ENCODE measurements at places on chromosomes 16 and 17. TPM values are rescaled to one million over a fixed set of nuclear protein-coding genes. Genes with fewer than 3 reads are reported as not detected.

The VTN gene
- under 0.01 TPM for total RNA-seq

The BTBD17 gene
- not detected for total RNA-seq

The CARD14 gene
- 0.33 TPM for total RNA-seq

The HSD17B1 gene
- total RNA-seq, result 2.5 TPM

The PRSS33 gene
- total RNA-seq, result not detected

The C16orf89 gene
- 2.1 TPM for total RNA-seq

The TMEM204 gene
- 56.5 TPM for total RNA-seq

The HOXB7 gene
- total RNA-seq, result 0.52 TPM

DNA sequence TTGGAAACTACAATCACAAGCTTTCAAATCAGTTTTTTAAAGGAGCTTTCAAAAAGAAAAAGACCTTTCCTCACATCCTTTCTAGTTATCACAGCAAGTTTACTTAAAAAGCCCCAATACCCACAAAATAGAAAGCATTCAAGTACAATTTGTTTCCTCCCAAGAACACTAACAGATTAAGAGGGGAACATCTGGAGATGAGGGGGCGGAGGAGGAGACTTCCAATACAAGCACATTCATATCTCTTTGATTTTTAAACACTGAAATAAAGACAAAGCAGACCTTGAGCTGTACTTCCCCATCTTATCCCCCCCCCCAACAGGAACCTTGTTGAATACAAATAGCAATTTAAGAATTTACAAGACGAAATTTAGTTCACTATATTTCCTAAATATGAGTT lies 2.0 kb downstream of the YWHAE start:
- DNase-seq, result no peak

- DNase-seq, result no peak
Observed at GRCh38 chr17:806781-807522, 24.8 kb downstream of the MRM3 start.

- DNase-seq, result no peak
Observed at GRCh38 chr16:52367821-52368220, 179.1 kb downstream of the TOX3 start.

DNA sequence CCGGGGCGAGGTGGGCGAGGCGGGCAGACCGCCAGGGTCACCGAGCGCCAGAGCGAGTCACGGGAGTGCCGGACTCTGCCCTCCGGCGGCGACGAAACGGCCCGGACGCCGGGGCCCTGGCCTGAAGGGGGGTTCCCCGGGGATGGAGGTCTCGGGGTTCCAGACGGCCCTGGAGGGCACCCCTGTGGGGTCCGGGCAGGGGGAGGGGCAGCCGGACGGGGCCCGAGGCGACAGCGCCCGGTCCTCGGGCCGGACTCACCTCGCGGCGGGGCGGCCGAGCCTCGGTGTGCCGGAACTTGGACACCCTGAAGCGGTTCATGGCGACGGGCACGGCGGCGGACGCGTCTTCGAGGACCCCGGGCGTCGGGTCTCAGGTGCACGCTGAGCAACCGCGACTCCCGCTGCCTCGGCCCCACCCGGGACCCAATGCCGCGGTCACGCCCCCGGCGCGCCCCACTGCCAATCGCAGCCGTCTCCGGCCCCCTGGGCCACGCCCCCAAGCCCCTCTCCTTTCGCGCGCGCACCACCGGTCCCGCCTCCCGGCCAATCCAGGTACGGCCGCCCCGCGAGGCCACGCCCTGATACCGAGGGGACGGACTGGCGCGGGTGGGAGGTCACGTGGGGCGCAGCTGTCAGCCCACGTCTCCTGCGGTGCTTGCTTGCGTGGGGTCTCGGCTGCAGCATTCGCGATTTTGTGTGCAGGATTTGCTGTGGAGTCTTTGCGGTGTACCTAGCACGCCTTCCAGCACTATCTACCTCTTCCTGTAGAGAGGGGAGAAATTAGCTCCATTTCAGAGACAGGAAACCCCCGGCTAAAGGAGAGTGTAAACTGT lies at the start of gene CORO7:
CORO7 (minus strand) TSS at position 397 of the 833 bp plus-strand sequence; CDS start at position 319, 78 bp downstream.
- DNase-seq, result peak; percentile 99

GRCh38 chr16:50323335-50324011 lies 45.3 kb downstream of the BRD7 start:
- DNase-seq, result no peak

DNA sequence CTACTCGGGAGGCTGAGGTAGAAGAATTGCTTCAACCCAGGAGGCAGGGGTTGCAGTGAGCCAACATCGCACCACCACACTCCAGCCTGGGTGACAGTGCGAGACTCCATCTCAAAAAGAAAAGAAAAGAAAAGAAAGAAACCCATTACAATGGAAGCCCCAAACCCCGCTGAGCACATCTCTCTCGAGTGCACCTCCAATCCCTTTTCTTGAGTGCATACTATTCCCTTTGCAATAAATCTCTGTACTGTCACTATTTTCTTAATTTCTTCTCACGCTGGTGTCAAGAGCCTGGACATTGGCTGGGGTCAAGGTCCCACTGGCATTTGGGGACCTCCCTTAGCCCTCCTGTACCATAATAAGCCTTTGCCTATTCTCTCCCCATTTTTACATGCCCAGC lies 398.4 kb upstream of the EEF2KMT start:
- no peak for DNase-seq

DNA sequence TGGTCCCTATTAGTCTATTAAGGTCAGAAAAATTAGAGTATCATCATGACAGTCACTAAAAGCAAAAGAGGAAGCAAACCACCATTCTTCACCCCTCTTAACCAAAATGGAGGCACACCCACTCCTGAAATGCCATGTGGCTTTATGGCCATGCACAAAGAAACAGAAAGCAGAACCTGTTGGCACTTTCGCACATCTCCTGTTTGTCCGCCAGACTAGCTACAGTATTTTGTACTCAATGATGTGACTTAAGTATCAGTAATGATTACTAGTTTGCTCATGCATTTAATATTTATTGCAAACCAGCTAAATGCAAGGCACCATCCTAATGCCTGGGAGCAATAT lies 70.2 kb upstream of the GNAO1 start:
- no peak for DNase-seq

- DNase-seq, result no peak
Observed at GRCh38 chr16:21626659-21627277, 25.6 kb downstream of the IGSF6 start.

DNA sequence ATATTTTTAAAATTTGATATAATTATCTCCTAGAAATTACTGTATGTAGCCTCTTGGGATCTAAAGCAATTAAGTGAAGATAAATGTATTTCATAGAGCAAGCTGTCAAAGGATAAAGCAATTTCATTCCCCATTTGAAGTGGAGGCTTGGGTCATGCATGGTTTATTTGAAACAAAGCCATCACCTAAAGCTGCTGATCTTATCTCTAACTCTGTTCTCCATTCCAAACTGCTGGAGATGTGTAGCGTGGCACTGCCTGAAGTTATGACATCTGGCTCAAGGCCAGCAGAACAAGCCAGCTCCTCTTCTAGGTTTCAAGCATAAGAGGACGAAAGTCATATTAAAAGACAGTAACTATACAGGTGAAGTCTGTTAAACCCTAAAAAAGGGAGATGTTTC lies 83.9 kb downstream of the HIC1 start:
- no peak for DNase-seq

- no peak for DNase-seq
Observed at GRCh38 chr16:16992975-16993765, 477.6 kb downstream of the XYLT1 start.

DNA sequence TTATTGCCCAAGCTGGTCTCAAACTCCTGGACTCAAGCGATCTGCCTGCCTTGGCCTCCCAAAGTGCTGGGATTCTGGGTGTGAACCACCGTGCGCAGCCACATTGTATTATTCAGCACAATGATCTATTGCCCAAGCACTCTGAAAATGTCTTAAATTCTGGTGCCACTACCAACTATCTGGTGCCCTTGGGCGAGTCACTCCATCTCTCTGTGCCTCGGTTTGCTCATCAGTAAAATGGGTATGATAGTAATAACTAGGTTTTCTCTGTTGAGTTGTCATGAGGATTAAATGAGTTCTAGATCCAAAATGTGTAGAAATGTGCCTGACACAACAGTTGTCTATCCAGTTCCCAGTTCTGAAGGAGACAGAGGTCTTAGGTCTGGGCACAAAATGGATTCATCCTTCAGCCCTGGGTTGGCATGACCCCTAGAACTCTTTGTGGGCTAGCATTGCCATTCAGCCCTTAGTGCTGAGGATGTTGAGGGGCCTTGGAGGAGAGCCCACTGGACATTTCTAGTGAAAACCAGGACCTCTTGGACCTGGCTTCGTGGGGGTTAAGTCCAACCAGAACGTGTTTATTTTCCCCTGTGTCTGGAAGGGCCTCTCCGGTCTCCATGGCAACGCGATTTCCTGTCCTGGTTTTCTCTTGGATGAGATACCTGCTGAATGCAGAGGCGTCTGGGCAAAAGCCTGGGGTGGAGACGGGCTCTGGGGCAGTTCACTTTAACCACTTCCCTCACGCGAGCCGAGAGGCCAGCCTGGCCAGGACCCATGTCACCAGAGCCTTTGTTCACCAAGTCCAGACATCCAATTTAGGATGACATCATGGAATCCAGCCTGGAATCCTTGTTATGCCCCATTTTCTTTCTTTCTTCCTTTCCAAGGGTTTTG lies 43.7 kb upstream of the TNRC6A start:
- no peak for DNase-seq

GRCh38 chr16:48393485-48394354 lies 8.5 kb upstream of the SIAH1 start:
- DNase-seq, result no peak

- DNase-seq, result no peak
Observed at GRCh38 chr17:30000001-30000754, 58.7 kb downstream of the EFCAB5 start.

DNA sequence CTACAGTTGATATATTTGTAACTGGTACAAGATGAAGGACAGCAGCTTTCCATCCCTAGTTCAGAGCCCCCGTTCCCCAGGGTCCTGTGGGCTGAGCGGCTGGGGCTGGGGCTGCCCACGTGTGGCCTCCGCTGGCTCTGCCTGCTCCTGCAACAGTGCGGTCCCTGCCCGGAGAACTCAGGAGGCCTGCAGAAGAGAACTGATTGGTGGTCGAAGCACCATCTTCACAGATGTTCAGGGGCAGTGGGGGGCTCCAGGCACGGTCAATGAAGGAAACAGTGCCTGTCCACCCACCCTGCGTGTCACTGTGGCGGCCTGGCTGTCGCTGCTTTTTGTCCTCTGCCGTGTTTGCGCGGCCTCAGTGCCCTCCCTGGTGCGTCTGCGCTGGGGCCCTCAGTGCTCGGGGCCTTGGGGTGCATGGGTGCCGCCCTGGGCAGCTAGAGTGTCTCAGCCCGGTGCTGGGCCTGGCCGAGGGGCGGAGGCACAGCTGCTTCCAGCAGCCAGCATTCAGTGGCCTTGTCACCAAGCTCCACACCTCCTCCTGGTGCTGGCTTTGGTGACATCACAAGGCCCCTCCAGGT lies 4.2 kb upstream of the NUDT16L1 start:
- DNase-seq, result no peak

DNA sequence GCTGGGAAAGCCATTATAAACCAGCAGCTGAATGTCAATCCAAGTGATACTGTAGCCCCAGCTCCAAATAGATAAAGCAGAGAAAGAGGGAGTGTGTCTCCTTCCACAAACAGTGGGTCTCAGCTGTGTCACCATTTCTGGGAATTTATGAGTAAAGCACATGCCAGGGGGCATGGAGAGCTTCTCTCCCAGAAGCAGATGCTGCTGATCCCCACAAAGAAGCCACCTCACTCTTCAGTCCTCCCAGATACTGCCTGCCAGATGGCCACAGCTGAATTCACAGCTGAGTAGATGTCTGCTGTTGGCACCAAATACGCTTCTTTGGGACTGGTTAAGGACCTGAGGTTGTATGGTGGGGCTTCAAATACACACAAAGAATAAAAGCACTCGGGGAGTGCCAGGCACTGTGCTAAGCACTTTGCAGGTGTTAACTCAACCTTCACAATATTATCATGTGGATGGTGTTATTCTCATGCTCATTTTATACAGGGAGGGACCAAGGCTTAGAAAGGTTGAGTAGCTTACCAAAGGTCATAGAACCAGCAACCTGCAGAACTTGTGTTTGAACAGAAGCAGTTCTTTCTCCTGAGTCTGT lies 298.3 kb downstream of the CDH11 start:
- no peak for DNase-seq

DNA sequence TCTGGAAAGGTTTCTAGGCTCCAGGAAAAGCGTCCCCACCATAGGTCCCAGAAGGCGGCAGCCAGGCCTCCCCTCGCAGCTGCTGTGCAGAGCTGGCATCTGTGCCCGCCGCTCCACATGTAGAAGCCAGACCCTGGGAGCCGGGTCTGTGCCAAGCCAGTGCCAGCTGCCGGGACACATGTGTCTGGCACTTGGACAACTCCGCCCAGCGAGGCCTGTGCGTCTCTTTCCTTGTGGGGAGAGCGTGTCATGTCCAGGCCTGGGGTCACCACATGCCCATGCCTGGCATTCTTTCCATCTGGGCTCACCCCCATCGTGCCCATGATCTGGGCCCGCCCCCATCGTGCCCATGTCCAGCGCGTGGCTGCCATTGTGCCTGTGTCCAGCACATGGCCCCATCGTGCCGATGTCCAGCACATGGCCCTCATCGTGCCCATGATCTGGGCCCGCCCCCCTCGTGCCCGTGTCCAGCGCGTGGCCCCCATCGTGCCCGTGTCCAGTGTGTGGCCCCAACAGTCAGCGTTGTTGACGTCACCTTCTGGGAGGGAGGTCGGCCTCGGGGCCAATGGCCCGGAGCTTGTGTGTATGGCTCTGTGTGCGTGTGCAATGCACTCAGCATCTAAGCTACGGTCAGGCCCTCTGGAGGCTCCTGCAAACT lies 13.3 kb upstream of the ACSF3 start:
- DNase-seq, result no peak

- no peak for DNase-seq
Observed at GRCh38 chr16:66751053-66751302, 431 bp downstream of the DYNC1LI2 start.

GRCh38 chr16:85952811-85953210 lies 53.8 kb downstream of the IRF8 start:
- no peak for DNase-seq

GRCh38 chr17:47190243-47190642 lies 1.1 kb upstream of the CDC27 start:
- no peak for DNase-seq

GRCh38 chr16:88927010-88927409 lies 50.0 kb downstream of the CBFA2T3 start:
- no peak for DNase-seq

DNA sequence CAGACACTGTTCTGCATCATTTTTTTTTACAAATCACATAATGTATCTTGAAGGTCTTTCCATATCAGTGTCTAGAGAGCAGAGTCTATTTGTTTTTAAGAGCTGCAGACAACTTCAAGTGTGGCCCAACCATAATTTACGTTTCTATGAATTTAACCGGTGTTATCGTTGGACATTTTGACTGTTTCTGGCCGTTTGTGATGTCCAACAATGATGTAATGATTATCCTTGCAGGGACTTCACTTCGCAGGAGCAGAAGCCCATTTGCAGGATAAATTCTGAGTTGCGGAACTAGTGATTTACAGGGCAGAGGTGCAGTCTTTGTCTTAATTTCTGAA lies 26.9 kb upstream of the HLF start:
- no peak for DNase-seq

- no peak for DNase-seq
Observed at GRCh38 chr17:39527220-39527813, 66.0 kb downstream of the CDK12 start.
